ENCODE measurements at places on chromosomes 5 and 9.
A peak's percentile ranks its signal among the peaks of the same experiment; 100 is the strongest.

DNA sequence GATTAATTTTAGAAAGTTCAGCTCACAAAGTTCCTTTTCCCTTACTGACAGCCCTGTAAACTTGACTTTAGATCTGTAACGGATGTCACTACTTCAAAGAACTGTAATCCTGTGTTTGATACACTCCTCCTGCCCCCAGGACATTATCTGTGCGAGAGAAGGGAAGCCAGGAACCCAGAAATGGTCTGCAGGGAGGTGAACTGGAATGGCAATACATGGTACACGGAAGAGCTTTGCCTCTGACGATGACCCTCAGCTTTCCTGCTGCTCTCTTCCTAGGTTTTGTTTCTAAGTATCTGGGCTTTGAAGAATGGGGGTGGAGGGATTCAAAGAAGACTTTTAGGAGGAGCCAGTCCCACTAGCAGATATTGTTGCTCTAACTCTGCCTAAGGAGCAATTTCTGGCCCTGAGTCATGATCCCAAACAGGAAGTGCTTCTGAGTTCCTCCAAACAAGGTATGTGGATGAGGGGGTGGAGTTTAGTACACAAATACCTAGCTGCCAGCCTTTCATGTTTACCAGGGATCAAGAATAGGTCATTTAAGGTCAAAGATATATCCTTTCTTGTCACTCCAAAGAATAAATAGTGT, 43.4 kb upstream of the TMC1 start:
- peaks cover 56% of the 10 kb centered on the region for H3K4me1 ChIP-seq
- peak overlapping the region; percentile 82 for H3K27ac ChIP-seq
- no peak for DNase-seq
- peaks cover 5% of the 10 kb centered on the region for H3K36me3 ChIP-seq

GRCh38 chr5:59744531-59744992, 149.0 kb downstream of the PDE4D start:
- no peaks in the 10 kb centered on the region for H3K36me3 ChIP-seq
- H3K4me1 ChIP-seq: no peaks in the 10 kb centered on the region
- DNase-seq: no peak
- H3K27ac ChIP-seq: no peak overlapping the region
- H3K27me3 ChIP-seq: peaks cover 2% of the 10 kb centered on the region
- H3K4me3 ChIP-seq: no peak overlapping the region

GRCh38 chr5:159678657-159679392, 237.5 kb upstream of the ADRA1B start:
- no peaks in the 10 kb centered on the region for H3K27me3 ChIP-seq
- DNase-seq: no peak
- no peak overlapping the region for H3K27ac ChIP-seq
- H3K4me3 ChIP-seq: no peak overlapping the region
- peaks cover 6% of the 10 kb centered on the region for H3K4me1 ChIP-seq

DNA sequence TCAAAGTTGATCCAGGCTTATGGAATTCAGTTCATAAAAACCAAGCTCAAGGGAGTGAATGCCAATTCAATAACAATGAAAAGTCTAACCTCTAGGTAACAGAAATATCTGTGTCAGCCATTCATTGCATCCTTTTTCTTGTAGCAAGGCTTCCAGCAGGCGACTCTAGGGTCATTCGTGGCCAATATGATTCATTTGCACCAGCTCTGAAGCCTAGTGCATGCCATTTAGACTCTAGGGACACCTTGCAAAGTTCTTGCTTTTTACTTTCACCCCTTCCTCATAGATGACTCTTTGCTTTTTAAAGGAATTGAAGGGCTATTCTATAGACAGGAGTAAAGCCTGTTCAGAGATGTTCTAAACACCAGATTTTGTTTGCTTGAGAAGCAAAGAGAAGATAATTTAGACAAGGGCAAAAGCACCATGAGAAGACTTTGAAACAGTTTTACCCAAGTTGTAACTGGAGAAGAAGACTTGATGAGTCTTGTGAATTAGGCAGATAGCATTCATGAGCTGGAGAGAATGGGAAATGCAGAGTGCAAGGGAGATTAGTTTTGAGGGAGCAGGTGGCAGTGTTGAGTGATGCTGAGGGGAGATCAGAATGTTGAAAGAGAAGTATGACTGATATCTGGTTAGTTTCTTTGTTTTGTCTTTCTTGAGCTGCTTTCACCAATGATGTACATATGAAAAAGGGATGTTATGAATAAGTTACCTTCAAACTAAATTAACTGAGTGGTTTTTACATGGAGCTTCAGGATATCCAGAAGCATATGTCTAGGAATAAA, 94.5 kb downstream of the F2RL2 start:
- no peaks in the 10 kb centered on the region for H3K27me3 ChIP-seq
- H3K36me3 ChIP-seq: peaks cover 6% of the 10 kb centered on the region
- DNase-seq: no peak
- peaks cover 56% of the 10 kb centered on the region for H3K4me1 ChIP-seq
- peak overlapping the region; percentile 53 for H3K27ac ChIP-seq

DNA sequence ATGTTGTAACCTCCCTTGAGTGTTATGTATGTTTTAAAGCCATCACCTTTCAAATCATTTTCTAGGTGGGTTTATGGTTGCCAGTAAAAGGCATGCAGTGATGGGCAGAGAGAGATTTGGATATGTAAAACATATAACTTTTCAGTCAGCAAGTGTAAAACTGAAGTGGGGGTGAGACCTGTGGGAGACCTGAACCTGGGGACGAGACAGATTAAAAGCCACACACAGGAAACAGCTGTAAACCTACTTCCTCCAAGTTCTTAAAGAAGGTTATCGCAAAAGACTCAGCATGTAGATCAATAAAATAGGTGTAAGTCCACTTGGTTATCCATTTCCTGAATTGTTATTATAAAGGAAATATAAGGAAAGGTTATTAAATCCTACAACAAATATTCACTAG, 76.6 kb downstream of the YIPF5 start:
- no peaks in the 10 kb centered on the region for H3K36me3 ChIP-seq
- no peak for DNase-seq
- no peak overlapping the region for H3K4me3 ChIP-seq
- no peak overlapping the region for H3K27ac ChIP-seq
- H3K4me1 ChIP-seq: peaks cover 10% of the 10 kb centered on the region

DNA sequence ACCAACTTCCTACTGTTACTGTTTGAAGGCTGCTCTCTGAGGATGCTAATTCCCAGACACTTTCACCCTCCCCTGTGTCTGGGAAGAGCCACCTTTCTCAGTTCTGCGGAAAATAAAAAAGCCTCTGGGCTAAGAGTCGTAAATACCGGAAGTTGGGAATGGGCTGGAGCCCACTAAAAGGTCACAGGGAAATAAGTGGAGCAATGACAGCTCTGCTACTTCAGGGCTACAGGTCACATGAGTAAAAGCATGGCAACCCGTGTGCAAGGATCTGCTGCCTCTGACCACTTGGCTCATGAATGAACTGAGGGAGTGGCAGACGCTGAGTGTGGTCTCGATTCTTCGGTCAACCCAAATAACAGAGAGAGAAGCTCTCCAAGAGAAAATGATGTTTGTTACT, 25.8 kb upstream of the ATP6V1G1 start:
- H3K27me3 ChIP-seq: peaks cover 14% of the 10 kb centered on the region
- no peaks in the 10 kb centered on the region for H3K4me1 ChIP-seq
- no peak overlapping the region for H3K27ac ChIP-seq
- H3K4me3 ChIP-seq: no peak overlapping the region
- DNase-seq: no peak

GRCh38 chr9:83473488-83473971, 64.7 kb downstream of the FRMD3 start:
- H3K27ac ChIP-seq: peak overlapping the region; percentile 45
- H3K36me3 ChIP-seq: peaks cover 3% of the 10 kb centered on the region
- H3K4me3 ChIP-seq: peak overlapping the region; percentile 57
- peaks cover 14% of the 10 kb centered on the region for H3K4me1 ChIP-seq
- H3K27me3 ChIP-seq: peaks cover 8% of the 10 kb centered on the region
- DNase-seq: no peak

DNA sequence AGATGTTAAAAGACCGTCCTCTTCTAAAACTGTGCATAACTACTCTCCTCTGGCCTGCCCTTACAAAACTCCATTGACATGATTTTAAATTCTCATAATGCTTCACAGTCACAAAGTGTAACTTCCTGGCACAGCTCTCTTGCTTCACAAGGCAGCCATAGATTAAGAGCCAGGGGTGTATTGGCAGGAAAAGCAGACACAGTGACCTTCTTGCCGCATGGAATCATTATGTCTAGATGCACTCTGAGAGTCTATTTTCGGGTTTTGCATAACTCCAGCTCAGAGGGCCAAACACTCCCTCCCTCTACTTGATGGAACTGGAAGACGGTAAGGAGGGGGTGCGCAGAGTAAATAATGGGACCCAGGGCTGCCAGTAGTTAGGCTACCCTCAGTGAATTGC, 110.1 kb downstream of the MARCHF3 start:
- DNase-seq: no peak
- no peak overlapping the region for H3K4me3 ChIP-seq
- no peaks in the 10 kb centered on the region for H3K27me3 ChIP-seq
- no peak overlapping the region for H3K27ac ChIP-seq
- no peaks in the 10 kb centered on the region for H3K4me1 ChIP-seq

- no peak overlapping the region for H3K27ac ChIP-seq
- DNase-seq: no peak
- no peak overlapping the region for H3K4me3 ChIP-seq
- peaks cover 16% of the 10 kb centered on the region for H3K4me1 ChIP-seq
- peaks cover 6% of the 10 kb centered on the region for H3K27me3 ChIP-seq
- H3K36me3 ChIP-seq: peaks cover 7% of the 10 kb centered on the region
Observed at GRCh38 chr5:43061352-43062075, 21.4 kb upstream of the ANXA2R start.

DNA sequence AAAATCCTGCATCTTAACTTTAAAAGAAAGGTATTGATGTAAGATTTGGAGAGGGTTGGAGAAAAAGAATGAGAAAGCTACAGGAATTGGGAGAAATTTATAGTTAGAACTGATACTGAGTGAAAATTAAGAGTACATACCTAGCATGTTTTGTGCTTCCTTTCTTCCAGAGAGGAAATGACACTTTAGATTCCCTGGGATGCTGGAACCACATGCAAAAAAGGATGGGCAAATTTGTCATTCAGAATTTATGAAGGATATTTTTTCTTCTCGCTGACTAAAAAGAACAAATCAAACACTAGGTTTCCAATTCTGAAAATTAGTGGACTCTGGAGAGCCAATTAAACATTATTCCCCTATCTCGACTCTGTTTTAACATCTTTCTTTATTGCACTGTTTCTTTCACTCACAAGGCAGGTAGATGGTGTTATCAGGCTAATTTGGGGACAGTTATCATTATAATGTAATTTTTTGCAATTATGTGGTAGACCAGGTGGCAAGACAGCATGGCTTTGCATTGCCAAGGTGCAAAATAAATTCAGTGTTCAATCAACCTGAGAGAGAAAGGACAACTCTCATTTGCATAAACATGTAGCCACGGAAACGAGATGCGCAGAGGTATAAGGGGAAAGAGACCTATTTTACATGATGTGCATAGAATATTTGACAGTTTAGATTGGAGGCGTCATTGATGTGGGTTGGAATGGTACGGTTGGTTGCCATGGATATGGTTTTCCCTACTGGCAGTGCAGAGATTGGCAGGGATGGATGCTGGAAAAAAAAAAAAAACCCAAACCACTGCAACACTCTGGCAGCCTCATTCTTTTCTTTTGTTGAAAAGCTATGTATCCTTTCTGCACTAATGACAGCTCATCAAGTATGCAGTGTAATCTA, 320.4 kb upstream of the CCNH start:
- H3K4me3 ChIP-seq: no peak overlapping the region
- no peak overlapping the region for H3K27ac ChIP-seq
- no peaks in the 10 kb centered on the region for H3K27me3 ChIP-seq
- no peaks in the 10 kb centered on the region for H3K36me3 ChIP-seq
- DNase-seq: no peak

DNA sequence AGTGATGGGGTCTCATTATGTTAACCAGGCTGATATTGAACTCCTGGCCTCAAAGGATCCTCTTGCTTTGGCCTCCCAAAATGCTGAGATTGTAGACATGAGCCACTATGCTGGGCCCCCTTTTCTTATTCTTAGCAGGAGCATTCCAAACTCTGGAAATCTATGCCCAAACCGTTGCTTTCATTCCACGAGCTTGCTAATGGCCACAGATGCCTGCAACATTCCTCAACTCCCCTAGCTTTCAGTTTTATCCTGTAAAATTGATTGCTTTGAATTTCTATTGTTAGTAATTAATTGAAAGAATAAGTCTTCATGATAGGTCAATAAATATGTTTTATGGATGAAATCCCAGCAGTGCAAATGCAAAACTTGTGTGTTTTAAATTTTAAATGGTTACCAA, 564.8 kb upstream of the WWC1 start:
- H3K36me3 ChIP-seq: no peaks in the 10 kb centered on the region
- H3K4me3 ChIP-seq: no peak overlapping the region
- no peak overlapping the region for H3K27ac ChIP-seq
- H3K4me1 ChIP-seq: peaks cover 6% of the 10 kb centered on the region
- H3K27me3 ChIP-seq: no peaks in the 10 kb centered on the region

GRCh38 chr9:136052991-136053756, 41.9 kb downstream of the NACC2 start:
- DNase-seq: no peak
- no peaks in the 10 kb centered on the region for H3K4me1 ChIP-seq
- H3K27ac ChIP-seq: no peak overlapping the region
- H3K27me3 ChIP-seq: peaks cover 12% of the 10 kb centered on the region

- H3K27me3 ChIP-seq: no peaks in the 10 kb centered on the region
- DNase-seq: peak; percentile 58
- peaks cover 99% of the 10 kb centered on the region for H3K4me1 ChIP-seq
- H3K36me3 ChIP-seq: peaks cover 35% of the 10 kb centered on the region
- H3K27ac ChIP-seq: peak overlapping the region; percentile 98
Observed at GRCh38 chr9:131668439-131669268, 71.2 kb downstream of the RAPGEF1 start.

DNA sequence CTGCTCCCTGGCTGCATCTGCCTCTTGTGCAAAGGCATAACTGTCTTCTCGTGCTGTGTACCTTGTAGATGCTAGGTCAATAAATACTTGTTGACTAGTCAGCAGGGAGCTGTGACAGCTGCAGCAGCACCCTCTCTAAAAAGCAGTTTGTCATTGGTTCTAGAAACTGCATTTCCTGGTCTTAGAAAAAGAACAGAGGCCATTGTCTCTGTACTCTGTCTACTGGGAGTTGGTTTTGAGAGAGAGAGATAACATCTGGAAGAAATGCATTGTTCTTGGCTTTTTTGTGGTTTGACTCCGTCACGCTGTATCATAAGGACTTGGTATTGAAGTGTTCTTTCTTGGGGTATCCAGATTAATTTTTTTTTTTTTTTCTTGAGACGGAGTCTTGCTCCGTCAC, 32.3 kb downstream of the SH3GLB2 start:
- H3K27me3 ChIP-seq: no peaks in the 10 kb centered on the region
- peaks cover 58% of the 10 kb centered on the region for H3K36me3 ChIP-seq
- no peak for DNase-seq
- H3K4me1 ChIP-seq: peaks cover 16% of the 10 kb centered on the region
- no peak overlapping the region for H3K4me3 ChIP-seq
